ENCODE measurements at places on chromosomes 12 and 14.

- DNase-seq, result no peak
Observed at GRCh38 chr12:101759396-101760047, 20.3 kb upstream of the SYCP3 start.

DNA sequence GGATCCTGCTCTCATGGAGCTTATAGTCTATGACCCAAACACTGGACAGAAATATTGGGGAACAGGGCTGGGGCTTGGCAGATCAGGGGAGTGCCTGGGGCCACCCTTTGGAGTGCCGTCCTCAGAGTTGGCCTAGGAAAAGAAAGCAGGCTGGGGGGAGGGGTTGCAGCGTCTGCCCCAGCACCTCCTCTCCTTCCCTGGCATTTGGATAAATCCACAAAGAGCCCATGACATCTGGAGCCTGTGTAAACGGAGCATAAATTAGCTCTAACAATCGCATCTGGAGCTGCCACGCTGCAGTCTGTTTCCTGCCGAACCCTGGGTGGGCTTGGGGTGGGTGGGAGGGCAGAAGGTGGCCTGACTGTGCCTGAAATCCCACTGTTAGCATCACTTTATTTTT, 63.8 kb downstream of the MVK start:
- DNase-seq, result no peak

DNA sequence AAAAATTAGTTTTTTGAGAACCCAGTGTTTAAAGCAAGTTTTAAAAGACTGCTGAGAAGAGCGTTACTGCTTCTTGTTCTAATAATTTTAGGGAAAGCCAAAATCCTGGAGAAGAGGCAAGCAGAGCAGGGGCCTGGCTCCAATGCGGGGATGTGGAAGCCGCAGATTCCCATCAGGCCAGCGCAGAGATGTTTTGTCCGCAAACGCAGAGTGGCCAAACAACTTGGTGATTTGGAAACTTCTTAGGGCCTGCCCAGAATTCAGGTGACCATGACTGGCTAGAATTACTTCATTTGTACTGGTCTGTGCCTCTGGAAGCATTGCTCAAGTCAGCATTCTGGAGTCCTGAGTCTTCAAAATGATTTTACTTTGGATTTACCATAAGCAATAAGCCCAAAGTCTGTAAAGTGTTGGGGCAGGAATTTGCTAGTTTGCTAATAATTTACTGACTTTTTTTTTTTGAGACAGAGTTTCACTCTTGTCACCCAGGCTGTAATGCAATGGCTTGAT, 208.4 kb downstream of the PPM1H start:
- DNase-seq, result no peak

DNA sequence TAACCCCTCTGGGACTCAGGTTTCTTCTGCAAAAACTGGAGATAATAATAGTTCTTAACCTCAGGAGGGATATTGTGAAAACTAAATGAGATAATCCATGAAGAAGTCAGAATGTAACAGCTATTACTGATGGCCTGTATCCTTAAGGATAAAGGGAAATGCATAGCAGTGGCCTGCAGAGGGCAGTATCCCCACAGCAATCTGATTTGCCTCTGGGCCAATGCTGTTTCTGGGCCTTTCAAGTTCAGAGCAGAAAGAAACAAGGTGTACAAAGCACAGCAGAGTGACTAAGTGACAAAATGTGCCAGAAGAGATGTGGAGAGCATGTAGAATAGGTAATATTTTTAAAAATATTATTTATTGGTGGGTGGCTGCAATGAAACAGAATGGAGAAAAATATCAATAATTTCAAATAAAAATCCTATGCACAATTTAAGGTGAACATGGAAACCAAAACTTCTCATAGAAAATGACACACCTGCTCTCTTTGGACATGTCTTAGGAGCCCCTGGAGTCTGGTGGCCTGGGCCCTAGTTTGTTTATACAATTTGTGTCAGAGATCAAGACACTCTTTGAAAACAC, 90.3 kb downstream of the C12orf75 start:
- no peak for DNase-seq

- DNase-seq, result no peak
Observed at GRCh38 chr14:78417532-78417931, 247.4 kb downstream of the NRXN3 start.

GRCh38 chr12:50055831-50056638, 1.4 kb upstream of the ASIC1 start:
- no peak for DNase-seq

DNA sequence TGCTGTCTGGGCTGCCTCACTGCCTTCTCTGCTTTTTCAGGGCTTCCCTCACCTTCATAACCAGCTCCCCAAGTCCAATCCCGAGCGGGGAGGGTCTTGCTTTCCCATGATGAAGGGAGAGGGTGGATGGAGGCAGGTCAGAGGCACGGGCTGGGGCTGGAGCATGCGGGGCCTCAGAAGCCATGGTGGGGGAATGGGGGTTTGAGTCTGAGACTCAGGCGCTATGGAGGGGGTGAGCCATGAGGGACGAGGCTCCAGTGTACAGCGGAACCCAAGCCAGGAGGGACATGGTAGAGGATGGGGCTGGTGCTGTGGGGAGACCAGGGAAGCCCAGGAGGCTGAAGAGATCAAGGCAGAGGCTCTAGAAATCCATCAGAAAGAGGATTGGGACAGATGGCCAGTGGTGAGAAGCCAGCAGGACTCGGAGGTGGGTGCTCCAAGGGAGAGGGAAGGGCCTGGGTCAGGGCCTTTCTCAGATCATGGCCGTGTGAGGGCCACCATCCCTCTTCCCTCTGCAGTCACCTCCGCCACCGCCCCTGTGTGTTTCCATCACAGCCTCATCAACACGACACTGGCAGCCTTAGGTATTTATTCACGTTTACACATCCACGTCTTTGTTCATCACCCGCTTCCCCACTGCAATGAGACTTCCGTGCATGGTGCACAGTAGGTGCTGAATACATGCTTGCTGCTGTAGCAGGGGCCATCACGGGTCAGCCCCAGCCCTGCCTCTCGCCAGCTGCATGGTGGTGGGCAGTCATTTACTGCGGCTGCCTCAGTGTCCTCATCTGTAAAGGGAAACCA, 144.7 kb downstream of the ADGRD1 start:
- DNase-seq, result no peak

GRCh38 chr14:104085032-104085888, at the start of gene ASPG:
TSS of gene ASPG (plus strand) at chr14:104085700. CDS start at chr14:104085771, 71 bp downstream.
- DNase-seq, result no peak

- no peak for DNase-seq
Observed at GRCh38 chr14:42719391-42719790, 1112.7 kb downstream of the LRFN5 start.

DNA sequence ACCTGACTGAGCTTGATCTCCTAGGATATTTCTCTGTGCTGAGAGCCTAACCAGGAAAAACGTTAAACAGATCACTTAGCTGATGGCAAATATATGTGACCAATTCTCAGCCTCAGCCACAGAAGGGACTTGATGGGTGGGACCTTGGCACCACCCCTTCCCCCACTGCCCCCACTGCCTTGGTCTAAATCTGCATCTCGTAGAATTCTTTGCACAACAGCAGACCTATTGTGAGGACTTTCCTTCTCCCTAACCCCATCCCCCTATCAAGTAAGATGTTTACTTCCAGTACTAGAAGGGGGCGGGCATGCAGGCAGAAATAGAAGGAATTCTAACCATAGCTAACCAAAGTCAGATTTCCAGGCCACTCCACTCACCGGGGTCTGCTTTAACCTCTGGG, 313.2 kb downstream of the PCNX1 start:
- DNase-seq, result no peak

DNA sequence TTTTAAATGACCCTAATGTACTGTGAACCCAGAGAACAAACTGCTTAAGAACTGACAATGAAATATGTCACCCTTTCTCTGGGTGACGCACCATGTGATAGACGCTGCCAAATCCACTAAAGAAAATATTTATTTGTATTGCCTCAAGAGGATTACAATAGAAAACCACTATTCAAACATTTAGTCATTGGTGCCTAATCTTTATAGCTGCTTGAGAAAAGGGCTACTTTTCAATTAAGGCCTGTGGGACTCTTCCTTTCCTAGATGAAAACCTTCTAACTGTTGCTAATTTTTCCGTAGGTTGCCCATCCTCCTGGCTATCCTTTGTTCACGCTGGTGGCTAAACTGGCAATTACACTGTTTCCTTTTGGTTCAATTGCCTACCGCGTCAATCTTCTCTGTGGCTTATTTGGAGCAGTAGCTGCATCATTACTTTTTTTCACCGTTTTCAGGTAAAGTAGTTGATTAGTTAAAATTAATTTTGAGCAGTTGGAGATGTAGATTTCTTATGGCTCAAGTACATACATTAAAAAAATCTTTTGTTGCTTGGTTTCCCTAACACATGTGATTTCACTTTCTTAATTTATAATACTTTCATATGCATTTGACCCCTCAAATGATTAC, 6.0 kb downstream of the TMEM260 start:
- no peak for DNase-seq

DNA sequence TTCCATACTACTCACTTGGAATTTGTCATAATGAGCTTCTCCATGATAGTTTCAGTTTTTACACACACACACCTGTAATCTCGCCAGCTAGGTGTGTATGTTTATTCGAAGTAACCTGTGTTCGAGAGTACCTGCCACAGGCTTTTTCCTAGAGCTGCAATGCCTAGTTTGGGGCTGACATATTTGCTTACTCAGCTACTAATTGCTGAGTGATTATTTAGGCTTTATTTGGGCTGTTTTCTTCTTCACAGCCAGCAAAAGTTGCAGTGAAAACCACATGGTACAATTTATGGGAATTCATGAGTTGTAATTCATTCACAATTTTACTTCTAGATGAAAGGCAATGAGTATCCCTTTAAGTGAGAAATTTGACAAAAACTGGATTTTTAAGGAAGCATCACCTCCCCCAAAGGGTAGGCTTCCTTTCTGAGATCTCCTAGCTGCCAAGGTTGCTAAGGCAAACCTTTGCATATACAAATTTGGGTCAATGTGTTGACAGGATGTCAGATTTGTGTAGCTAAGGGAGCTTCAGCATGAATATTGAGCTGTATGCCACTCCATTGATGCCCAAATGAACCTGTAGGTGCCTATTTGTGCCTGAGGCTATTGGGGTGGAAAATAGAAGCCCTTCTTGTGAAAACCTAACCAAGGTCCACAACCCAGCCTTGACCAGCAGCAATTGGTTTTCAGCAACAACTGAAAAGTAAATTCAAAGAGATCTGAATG, 108.7 kb upstream of the OTX2 start:
- DNase-seq, result no peak

GRCh38 chr12:132593938-132594358, 16.4 kb downstream of the LRCOL1 start:
- DNase-seq, result no peak

DNA sequence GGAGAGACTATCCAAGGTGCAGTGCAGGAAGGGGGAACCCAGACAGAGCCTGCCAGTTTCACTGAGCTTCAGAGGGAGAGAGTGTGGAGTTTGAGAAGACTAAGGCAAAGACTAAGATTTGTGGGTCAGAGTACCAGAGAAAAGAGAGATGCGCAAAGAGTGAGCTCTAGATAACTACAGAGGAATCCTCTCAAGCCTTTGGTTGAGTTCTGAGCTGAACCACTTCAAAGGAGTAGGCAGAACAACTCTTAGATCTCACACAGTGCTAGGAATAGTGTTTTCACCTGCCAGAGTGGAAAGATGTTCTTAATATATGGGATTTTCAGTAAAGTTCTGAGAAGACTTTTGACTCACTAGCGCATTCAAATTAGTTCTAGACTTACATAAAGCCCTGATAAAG, 10.7 kb upstream of the M6PR start:
- DNase-seq, result no peak

GRCh38 chr12:6494968-6495367, 1.1 kb downstream of the NCAPD2 start:
- DNase-seq, result no peak

- no peak for DNase-seq
Observed at GRCh38 chr12:93741659-93742109, 64.5 kb downstream of the CRADD start.

- DNase-seq, result no peak
Observed at GRCh38 chr12:104508752-104509446, 52.2 kb downstream of the CHST11 start.

GRCh38 chr14:34120185-34120977, 169.5 kb upstream of the EGLN3 start:
- DNase-seq, result no peak

- no peak for DNase-seq
Observed at GRCh38 chr12:55142669-55143565, 16.7 kb downstream of the OR9K2 start.

DNA sequence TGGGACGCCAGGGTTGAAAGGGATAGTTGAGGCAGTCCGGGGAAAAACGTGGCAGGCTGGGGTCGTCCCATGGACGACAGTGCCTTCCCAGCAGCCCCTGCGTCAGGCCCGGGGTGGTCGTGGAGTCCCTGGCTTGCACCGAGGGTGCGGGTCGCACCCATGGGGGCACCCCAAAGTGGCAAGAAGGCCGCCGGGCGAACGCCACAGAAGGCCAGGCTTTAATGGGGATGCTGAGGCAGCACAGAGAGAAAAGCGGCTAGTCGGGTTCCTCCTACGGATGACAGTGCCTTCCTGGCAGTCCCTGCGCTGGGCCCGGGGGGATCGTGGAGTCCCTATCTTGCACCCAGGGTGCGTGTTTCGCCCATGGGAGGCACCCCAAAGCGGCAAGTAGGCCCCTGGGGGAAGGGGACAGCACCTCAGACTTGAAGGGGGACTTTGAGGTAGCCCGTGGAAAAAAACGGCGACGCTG, 158.6 kb upstream of the ALG10B start:
- no peak for DNase-seq

DNA sequence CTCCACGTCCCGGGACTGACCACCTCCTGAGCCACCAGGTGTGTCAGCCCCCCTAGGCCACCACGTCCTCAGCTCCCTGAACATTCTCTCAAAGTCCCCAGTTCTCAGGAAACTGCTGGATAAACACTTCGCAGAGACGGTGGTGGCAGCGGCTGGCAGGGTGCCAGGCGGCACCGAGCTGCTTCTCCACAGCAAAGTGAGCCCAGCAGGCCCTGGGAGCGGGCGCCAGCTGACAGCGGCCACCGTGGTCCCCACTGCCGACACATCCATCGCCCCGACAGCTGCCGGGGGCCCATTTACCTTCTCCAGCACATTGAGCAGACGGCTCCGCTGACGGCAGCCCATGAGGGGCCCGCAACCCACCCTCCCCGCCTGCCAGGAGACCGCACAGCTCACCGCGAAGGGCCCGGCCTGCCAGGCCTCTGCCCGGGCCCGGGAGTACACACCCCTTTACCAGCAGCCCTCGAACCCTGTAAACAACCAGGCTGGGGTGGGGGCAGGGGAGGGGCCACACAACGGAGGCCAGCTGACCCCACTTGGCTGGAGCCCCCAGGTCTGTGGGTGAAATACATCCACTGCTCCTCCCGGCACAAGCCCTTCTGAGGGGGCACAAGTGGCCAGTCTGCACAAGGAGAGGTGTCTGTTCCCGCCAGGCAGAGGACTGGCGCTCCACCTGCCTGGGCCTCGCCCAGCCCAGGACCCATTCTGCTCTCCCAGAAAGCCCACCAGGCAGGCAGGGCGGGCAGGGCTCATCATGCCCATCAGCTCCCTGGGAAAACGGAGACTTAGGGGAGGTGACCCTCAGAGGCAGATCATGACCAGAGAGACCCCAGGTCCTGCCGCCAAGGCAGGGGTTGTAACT, 10.5 kb downstream of the AKT1 start:
- no peak for DNase-seq

GRCh38 chr14:21912367-21912766, 238.7 kb upstream of the OR4E1 start:
- DNase-seq, result no peak

- no peak for DNase-seq
Observed at GRCh38 chr14:22084393-22085281, 411.0 kb upstream of the OR4E1 start.

- no peak for DNase-seq
Observed at GRCh38 chr12:34126239-34126641, 103.9 kb downstream of the ALG10 start.

- DNase-seq, result no peak
Observed at GRCh38 chr12:4866299-4866698, 43.4 kb upstream of the KCNA1 start.
